ENCODE measurements at places on chromosomes 1 and 21. TPM values are rescaled to one million over a fixed set of nuclear protein-coding genes. Genes with fewer than 3 reads are reported as not detected.

- DNase-seq: no peak
Measured at GRCh38 chr1:63947904-63948303, 174.1 kb downstream of the ROR1 start.

CYP4A22 gene
- 7.3 TPM for polyA plus RNA-seq

GRCh38 chr1:110487726-110488125, 31.2 kb downstream of the KCNA10 start:
- no peak for DNase-seq

OLFM3 gene
- polyA plus RNA-seq: 2.7 TPM

All from hepatocyte (in vitro differentiated cells).